ENCODE measurements at places on chromosomes 1 and 21.

- DNase-seq = peak; percentile 48
Measured at GRCh38 chr21:34952701-34953100, 96.4 kb downstream of the RUNX1 start.

- DNase-seq = no peak
Measured at GRCh38 chr21:41767606-41768436, 969 bp upstream of the RIPK4 start.

GRCh38 chr1:172663732-172664131, 4.8 kb downstream of the FASLG start:
- DNase-seq = no peak

- DNase-seq = no peak
Measured at GRCh38 chr1:235327559-235328270, at the start of gene ARID4B. Gene ARID4B (minus strand): TSS chr1:235328179. CDS start chr1:235326919, 1,260 bp downstream.

DNA sequence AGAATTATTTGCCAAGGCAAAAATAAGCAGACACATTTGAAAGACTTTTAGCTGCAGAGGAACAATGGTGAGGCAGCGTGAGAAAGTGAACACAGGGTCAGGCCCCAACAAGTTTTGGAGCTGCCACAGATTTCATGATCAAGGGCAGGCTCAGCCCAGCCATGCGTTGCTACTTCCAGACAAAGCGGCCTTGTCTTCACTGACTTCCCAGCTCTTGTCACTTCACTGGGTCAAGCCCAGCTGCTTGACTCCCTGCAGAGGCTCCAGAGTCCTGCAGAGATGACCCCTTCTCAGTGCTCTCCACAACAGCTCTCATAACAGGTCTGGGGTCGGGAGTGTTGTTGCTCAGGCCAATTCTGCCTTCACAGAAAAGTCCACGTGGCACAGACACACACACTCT, 35.8 kb downstream of the HHAT start:
- DNase-seq = no peak

- DNase-seq = no peak
Measured at GRCh38 chr1:27408151-27408550, 15.7 kb downstream of the GPR3 start.

GRCh38 chr1:169148472-169149252, 42.2 kb downstream of the ATP1B1 start:
- no peak for DNase-seq

- DNase-seq = no peak
Measured at GRCh38 chr1:2962541-2962940, 58.7 kb upstream of the ACTRT2 start.

DNA sequence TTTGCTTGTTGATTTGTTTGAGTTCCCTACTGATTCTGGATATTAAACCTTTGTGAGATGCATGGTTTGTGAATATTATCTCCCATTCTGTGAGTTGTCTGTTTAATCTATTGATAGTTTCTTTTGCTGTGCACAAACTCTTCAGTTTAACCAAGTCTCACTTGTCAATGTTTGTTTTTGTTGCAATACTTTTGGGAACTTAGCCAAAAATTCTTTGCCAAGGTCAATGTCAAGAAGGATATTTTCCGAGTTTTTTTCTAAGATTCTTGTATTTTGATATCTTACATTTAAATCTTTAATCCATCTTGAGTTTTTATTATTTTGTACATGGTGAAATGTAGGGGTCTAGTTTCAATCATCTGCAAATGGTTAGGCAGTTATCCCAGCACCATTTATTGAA, 1230.7 kb upstream of the NCAM2 start:
- DNase-seq = no peak

- DNase-seq = peak; percentile 42
Measured at GRCh38 chr1:100277866-100278265, 11.8 kb downstream of the RTCA start.

DNA sequence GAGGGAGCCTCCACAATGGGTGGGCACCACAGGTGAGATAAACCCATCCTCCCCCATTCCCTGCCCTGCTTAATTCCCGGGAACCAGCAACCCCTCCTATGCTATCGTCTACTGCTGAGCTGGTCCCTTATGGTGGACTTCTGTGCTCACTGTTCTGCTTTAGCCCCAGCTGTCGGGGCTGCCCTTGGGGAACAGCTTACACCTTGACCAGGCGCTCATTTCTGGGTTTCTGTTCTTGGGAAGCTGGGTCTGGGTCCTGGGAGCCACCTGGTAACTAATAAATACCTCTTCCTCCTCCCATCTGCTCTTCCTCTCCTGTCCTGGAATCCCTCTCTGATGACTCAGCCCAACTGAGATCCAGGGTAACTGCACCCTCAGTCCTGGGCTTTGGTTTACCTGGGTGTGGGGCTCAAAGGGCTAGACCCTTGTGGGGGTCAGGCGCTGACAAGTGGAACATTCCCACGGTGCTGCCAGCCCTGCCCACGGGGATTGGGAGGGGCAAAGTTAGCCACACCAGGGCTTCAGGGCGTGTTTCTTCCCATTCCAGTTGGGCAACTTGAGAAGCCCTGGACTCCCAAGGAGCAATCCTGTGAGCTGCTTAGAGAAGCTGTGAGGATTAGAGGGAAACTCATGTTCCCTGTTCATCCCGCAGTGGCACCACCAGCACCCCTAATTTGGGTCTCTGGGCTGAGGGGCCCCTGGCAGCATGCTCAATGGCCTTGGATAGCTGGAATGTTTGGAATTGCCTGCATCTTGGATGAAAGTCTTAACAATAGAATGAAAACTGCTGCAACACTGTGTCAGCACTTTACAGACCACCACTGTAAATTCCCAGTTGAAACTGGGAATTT, 1.6 kb downstream of the PCAT6 start:
- no peak for DNase-seq

DNA sequence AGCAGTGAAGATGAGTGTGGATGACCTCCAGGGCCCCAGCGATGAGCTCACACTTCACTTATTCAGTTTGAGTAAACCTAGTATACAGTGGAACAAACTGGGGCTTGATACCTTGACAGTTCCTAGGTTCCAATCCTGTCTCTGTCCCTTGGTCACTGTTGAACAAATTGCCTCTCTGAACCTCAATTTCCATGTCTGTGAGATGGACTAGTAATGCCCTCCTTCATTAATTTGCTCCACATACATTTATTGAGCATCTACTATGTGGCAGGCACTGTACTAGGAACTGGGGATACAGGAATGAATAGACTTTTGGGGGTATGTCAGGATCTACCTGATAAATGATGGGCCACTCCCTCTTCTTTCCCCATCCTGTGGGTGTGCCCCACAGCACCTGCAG, 57.3 kb downstream of the SDC3 start:
- DNase-seq = no peak

DNA sequence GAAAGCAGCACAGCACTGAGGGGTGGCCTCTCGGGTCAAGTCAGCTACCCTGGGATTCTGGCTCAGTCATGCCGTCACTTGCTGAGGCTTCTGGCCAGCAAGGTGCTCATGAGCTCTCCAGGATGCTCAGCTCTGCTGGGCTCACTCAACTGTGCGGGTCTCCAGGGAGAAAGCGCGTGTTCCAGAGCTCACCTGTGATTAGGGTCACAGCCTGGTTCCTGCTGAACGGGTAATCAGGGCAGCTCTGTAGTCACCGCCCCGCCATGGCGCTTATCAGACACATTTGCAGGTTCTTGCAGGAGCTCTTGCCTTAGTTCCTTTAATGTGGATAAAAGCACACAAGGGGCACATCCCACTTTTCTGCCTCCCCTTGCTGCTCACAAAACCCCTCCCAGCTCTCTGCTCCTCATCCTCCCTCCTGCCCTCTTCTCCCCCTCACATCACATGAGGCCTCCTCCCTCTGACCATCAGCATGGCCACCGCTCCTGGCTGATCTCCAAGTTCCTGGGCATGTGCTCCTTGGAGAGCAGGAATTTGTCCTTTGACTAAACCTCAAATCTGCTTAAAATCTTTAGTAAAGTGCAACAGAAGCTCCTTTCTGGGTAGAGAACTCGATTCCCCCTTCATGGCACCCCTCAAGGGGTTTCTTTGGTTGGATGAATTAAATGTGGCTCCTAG, 2.0 kb downstream of the PCP4 start:
- no peak for DNase-seq

GRCh38 chr21:45126204-45126626, 51.8 kb downstream of the ADARB1 start:
- DNase-seq = no peak

GRCh38 chr1:247443641-247444040, 14.3 kb downstream of the OR2B11 start:
- DNase-seq = no peak

DNA sequence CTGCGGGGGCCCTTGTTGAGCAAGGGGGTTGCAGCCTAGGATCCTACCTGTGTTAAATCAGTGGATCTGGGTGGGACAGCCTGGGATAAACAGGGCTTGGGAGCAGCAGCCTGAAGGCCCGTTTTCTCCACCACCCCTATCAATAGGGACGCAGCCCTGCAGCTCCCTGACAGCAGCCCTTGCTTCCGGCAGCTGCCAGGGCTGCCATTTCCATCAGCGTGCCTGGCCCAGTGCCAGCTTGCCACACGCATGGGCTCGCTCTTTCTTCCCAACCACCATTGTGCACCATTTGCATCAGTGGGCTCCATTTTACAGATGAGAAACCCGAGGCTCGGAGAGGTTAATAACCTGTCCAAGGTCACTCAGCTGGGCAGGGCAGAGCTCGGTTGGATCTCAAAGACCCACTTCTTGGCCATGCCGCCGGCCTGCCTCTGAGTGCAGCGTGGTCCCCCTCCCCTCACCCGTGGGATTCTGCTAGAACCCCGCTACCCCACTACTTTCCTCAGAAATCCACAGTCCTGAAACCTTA, 3.8 kb downstream of the WNT4 start:
- DNase-seq = no peak

DNA sequence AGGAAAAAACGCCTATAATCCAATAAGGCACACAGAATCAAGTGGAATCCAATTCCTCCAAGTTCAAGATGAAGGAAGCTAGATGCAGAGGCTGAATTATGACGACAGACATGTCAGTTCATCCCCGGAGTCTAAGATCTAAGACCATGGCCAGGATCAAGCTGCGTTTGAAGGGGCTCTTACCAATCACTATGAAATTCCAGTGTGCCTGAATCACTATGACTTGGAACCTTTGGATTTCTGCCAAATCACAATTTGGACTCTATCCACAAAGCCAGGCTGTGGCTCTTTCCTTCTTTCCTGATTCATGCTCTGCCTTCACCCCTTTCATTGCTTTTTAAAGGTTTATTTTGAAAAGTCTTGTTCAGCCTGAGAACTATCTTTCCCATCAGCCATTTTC, 17.1 kb downstream of the OLIG2 start:
- DNase-seq = no peak

DNA sequence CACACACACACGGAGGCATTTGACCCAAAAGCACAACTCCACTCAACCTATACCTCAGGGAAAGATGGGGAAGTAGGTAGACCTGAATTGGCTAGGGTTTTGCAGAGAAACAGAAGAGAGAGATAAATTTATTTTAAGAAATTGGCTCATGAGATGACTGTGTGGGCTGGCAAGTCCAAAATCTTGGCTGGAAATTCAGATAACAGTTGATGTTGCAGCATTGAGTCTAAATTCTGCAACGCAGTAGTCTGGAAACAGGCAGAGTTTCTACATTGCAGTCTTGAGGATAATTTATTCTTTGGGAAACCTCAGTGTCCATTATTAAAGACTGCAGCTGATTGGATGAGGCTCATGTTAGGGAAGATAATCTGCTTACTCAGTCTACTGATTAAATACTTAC, 4.3 kb upstream of the LCE2B start:
- no peak for DNase-seq

DNA sequence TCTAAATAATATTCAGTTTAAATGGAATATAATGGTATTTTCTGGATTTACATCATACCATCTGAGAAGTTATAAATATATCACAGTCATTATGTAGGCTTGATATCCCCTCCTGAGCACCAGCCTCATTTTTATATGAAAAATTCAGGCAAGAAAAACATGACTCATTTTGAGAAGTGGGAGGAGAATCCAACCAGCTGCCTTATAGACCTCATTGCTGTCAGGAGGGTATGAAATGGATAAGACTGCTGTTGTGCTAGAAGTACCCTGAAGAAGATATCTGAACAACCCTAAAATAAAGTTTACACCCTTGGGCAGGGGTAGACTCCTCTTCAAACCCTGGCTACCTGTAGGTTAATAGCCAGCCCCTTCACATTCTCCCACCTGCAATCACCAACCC, 8.8 kb downstream of the GIPC2 start:
- no peak for DNase-seq

DNA sequence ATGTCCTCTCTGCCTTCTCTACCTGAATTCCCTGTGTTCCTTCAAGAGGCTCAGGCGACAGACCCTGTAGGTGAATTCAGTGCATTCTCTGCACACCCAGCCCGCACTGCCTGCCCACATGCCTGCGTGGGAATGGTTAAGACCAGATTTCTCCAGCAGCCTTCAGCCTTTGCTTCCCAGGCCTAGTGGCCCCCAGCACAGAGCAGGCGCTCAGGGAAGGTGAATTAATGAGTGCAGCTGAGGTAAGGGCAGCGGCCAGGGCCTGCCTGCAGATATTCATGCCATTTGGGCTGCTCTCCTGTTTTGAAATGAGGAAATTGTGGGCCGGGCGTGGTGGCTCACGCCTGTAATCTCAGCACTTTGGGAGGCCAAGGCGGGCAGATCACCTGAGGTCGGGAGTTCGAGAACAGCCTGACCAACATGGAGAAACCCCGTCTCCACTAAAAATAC, 45.5 kb downstream of the IER5 start:
- DNase-seq = no peak

DNA sequence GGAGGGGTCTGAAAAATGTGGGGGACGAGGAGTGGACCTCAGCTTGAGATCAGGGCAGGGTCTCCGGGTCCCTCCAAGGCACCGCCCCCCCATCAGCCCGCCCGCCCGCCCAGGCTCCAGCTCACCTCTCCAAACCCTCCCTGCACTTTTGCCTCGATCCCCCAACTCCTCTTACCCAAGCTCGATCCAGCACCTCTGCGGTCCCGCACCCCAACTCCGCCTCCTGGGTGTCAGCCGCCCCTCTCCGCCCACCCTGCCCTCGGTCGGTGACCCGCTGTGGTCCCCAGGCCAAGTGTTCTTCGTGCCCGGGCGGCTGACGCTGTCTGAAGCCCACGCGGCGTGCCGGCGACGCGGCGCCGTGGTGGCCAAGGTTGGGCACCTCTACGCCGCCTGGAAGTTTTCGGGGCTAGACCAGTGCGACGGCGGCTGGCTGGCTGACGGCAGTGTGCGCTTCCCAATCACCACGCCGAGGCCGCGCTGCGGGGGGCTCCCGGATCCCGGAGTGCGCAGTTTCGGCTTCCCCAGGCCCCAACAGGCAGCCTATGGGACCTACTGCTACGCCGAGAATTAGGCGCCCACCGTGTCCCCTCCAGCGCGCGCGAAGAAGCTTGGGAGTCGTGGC, 5.7 kb downstream of the HAPLN2 start:
- DNase-seq = no peak

- no peak for DNase-seq
Measured at GRCh38 chr1:110176299-110176956, 26.1 kb downstream of the SLC6A17 start.

- no peak for DNase-seq
Measured at GRCh38 chr1:155981266-155982088, 3.1 kb upstream of the ARHGEF2 start.
